Endothelial cell (in vitro differentiated cells): ENCODE measurements at places on chromosomes 7 and 10. TPM values are rescaled to one million over a fixed set of nuclear protein-coding genes. Genes with fewer than 3 reads are reported as not detected.

Gene PNLIPRP2
- not detected for total RNA-seq

GRCh38 chr7:47326220-47326619 is 255.7 kb downstream of the TNS3 start:
- no peak for DNase-seq
- H3K27me3 ChIP-seq = peaks cover 11% of the 10 kb centered on the region
- no peak overlapping the region for H3K27ac ChIP-seq
- peaks cover 19% of the 10 kb centered on the region for H3K4me1 ChIP-seq
- peaks cover 6% of the 10 kb centered on the region for H3K36me3 ChIP-seq

Gene SH2D4B
- 0.23 TPM for total RNA-seq

Gene CNNM1
- 0.08 TPM for total RNA-seq

GRCh38 chr10:121800831-121801230 is 127.0 kb downstream of the ATE1 start:
- no peak overlapping the region for H3K27ac ChIP-seq
- H3K27me3 ChIP-seq = no peaks in the 10 kb centered on the region
- no peak for DNase-seq

Gene OPN4
- total RNA-seq = not detected

GRCh38 chr7:63093481-63093880 is 905.2 kb upstream of the ZNF722 start:
- H3K4me3 ChIP-seq = no peak overlapping the region
- no peak for DNase-seq
- peaks cover 4% of the 10 kb centered on the region for H3K27me3 ChIP-seq
- H3K36me3 ChIP-seq = peaks cover 2% of the 10 kb centered on the region
- no peaks in the 10 kb centered on the region for H3K4me1 ChIP-seq
- H3K27ac ChIP-seq = no peak overlapping the region

Gene VAX1
- total RNA-seq = 26.3 TPM

DNA sequence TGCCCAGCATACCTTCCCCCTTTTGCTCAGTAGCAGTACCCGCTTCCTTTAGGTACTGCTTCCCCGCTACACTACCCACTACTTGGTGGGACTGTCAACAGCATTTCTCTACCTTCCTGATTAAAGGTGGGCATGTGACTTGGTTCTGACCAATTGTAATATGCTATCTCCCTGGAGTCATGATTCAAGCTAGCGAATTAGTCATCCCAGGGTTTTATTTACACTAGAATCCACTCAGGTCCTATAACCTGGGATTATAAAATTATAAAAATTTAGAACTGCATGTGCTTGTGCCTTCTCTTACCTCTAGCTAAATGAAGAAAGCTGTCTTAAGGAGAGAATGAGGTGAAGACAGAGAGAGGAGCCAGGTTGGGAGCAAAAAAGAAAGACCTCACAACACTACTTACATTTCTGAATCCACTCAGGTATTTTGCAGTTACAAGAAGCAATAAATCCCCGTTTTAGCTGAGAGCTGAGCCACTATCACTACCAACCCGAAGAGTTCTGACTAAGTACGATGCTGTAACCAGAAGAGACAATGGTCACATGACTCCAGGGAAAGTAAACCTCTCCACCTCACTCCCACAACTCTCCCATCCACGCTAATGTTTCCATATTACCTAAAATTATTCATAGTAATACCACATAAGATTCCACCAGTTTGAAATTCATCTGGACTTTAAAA is 9.7 kb downstream of the GBX1 start:
- peak; percentile 36 for DNase-seq
- no peaks in the 10 kb centered on the region for H3K36me3 ChIP-seq
- no peaks in the 10 kb centered on the region for H3K27me3 ChIP-seq
- peaks cover 41% of the 10 kb centered on the region for H3K4me1 ChIP-seq
- peak overlapping the region; percentile 33 for H3K4me3 ChIP-seq

DNA sequence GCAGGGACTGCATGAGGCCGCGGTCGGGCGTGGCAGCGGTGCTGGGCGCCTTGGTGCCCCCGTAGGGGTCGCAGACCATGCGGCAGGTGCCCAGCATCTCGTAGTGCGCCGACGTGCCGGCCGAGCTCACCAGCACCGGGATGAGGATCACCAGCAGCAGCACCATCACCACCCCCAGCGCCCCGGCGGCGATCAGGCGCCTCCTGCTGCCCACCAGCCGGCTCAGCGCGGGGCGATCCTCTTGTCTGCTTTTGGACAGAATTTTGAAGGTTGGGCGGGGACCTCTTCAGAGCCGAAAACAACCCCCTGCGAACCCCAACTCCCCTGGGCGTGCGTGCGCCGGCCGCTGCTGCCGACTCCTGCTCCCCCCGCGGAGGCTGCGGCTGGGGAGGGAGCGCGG is 779 bp downstream of the C1QL3 start:
- H3K4me1 ChIP-seq = peaks cover 7% of the 10 kb centered on the region
- H3K27ac ChIP-seq = no peak overlapping the region
- peaks cover 13% of the 10 kb centered on the region for H3K27me3 ChIP-seq
- H3K4me3 ChIP-seq = no peak overlapping the region
- DNase-seq = peak; percentile 54
- H3K36me3 ChIP-seq = no peaks in the 10 kb centered on the region

DNA sequence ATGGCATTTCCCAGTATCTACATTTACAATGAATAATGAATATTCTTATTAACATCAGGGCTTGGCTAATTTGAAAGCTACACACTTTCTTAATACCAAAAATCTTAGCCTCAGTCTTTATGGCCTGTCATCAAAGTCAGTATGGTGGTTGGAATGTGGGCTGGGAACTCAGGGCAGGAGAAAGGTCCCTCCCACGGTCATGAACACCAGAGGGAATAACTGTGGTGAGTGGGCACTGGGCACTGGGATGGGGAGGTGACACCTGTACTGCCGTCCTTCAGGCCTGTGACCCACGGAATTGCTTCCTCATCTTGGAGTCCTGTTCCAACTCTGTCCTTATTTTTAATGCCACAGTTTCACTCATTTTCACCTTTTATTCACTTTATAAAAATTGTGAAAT is 276.9 kb upstream of the PLPP4 start:
- no peak overlapping the region for H3K4me3 ChIP-seq
- no peak for DNase-seq
- H3K27me3 ChIP-seq = no peaks in the 10 kb centered on the region
- no peaks in the 10 kb centered on the region for H3K4me1 ChIP-seq
- no peaks in the 10 kb centered on the region for H3K36me3 ChIP-seq
- H3K27ac ChIP-seq = no peak overlapping the region

DNA sequence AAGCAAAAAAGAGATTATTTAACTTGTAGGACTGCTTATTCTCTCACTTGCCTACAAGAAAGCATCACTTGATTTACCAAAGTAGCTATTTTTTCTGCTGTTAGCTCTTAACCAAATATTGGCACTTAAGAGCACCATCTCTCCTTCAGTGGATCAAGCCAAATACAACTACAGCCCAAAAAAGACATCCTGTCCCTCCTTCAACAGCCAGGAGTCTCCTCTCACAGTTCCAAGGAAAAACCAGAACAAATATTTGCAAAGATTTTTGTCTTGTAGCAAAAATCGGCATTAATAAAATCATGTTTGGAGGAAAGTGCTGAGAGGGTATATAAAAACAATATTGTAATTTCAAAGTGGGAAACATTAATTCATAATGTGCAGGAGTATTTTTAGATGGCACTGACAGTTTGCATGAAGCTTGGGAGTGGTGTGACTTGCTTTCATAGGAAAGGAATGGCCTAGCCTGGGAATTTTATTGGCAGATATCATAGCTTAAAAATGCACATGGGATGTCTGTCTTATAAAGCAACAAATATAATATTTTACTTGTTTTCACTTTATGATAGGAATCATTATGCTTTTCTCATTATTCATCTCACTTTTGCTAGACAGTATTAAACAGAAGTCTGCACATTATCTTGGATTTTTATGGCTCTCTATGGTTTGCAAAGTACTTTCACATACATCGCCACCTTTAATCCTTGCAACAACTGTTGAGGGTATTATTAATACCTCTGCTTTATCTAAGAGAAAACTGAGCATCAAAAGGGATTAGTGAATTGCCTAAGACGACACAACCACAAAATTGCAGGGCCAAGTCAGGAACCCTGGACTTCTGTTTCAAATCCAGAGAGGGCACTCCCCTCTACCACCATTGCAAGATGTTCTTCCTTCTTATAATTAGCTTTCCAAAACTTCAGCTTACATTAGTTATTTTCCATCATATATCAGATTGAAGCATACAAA is 103.5 kb downstream of the AGMO start:
- no peak overlapping the region for H3K27ac ChIP-seq
- no peaks in the 10 kb centered on the region for H3K36me3 ChIP-seq
- no peaks in the 10 kb centered on the region for H3K27me3 ChIP-seq
- no peak for DNase-seq
- no peak overlapping the region for H3K4me3 ChIP-seq

Gene SSC4D
- total RNA-seq = 15.6 TPM
